ENCODE measurements at places on chromosomes 6 and 20. TPM values are rescaled to one million over a fixed set of nuclear protein-coding genes. Genes with fewer than 3 reads are reported as not detected.

DNA sequence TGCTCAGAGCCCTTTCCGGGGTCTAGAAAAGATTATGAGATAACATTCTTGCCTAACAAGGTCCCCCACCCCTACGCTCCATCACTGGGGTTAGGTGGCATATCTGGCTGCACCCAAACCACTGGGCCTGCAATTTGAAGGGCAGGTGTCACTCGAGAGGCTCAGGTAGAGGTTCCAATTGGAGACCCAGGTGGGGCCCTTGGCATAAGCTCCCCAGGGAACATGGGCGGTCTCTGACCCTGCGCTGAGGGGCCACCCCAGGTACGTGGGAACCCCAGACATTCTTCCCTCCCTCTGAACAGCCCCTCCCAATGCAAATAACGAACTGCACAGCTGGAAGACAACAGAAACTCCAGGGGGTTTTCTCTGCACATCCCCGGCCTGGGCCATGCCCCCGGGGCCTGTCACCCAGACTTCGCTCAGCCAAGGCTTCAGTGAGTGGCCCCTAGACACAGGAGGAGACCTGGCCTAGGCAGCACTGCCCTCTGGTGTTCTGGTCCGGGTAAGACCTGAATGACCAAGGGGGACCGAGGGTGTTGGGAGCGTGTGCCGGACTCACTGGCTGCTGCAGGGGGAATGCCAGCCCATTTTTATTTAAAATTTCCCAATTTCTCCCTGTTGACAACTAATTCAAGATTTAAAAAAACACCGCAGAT, 47.5 kb downstream of the DSTN start:
- DNase-seq = no peak
- peaks cover 4% of the 10 kb centered on the region for H3K4me1 ChIP-seq
- H3K27ac ChIP-seq = no peak overlapping the region
- no peaks in the 10 kb centered on the region for H3K27me3 ChIP-seq
- no peak overlapping the region for H3K4me3 ChIP-seq

- no peaks in the 10 kb centered on the region for H3K36me3 ChIP-seq
- peaks cover 4% of the 10 kb centered on the region for H3K4me1 ChIP-seq
- DNase-seq = no peak
- no peak overlapping the region for H3K27ac ChIP-seq
- no peaks in the 10 kb centered on the region for H3K27me3 ChIP-seq
- no peak overlapping the region for H3K4me3 ChIP-seq
Measured at GRCh38 chr6:79377047-79377446, 142.6 kb upstream of the HMGN3 start.

The ZBP1 gene
- 0.15 TPM for total RNA-seq

DNA sequence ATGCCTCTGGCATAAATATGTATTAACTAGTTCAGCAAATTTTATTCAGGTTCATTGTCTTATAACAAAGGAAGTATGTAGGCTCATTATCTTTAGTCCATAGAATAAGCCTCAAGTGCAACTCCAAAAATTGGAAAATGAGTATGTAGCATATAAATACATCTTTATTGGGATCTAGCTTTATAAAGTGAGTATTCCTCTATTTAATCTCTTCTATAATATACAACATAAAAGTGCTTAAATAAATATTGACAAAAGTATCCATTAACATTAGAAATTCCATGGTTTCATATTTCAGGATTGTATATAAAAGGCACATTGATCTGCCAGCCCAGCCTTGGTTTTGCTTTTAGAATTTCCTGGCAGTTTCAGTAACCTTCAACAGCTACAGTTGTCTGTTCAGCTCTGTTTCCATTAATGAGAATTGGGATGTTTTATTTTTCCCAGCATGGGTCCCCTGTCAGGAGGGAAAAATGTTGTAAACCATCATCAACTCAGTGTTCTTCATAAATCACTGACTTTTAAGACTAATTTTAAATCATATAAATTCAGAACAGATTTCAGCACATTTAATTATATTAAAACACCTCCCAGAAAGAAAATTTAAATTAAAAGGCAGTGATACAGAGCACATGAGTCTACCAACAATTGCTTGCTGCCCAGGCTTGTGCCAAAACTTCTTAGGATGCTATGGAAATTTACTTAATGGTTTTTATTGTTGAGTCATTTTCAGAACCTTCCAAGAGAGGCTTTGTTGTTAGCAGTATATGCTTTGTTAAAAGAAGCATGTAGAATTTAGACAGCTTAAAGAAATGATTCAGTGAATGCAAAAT, 119.7 kb downstream of the ADGRG6 start:
- no peak overlapping the region for H3K4me3 ChIP-seq
- H3K27ac ChIP-seq = no peak overlapping the region
- no peaks in the 10 kb centered on the region for H3K36me3 ChIP-seq
- no peaks in the 10 kb centered on the region for H3K4me1 ChIP-seq

DNA sequence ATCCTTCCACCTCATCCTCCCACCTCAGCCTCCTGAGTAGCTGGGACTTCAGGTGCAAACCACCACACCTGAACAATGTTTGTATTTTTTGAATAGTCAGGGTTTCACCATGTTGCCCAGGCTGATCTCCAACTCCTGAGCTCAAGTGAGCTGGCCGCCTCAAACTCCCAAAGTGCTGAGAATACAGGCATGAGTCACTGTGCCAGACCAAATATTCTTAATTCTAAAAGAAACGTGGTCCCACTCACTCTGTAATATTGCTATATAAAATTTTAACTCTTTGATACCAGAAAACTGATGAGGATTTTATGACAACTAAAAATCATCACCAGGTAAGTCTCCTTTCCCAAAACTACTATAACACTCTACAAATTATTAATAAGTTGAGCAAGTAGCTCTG, 716.8 kb upstream of the GJE1 start:
- H3K36me3 ChIP-seq = no peaks in the 10 kb centered on the region
- no peak for DNase-seq
- H3K27me3 ChIP-seq = peaks cover 5% of the 10 kb centered on the region
- no peaks in the 10 kb centered on the region for H3K4me1 ChIP-seq
- H3K4me3 ChIP-seq = no peak overlapping the region

The PROCR gene
- 0.78 TPM for total RNA-seq

The BPIFB2 gene
- total RNA-seq = not detected

DNA sequence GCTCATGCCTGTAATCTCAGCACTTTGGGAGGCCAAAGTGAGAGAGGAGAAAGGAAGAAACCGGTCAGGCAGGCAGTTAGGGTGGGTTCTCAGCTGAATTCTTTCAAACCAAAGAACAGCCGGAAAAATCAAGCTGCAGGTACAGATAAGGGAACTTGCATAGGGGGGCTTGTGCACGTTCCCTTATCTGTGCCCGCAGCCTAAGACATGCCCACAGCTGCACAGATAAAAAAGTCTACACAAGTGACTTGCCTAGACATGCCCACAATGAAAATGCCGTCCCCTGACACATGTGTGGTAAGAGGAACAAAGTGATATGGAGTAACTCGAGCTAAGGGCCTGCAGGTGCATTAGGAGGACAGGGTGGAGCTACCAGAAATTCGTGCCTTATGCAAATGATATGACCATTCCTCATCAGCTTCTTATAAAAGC, 175.8 kb upstream of the SALL4 start:
- H3K4me1 ChIP-seq = no peaks in the 10 kb centered on the region
- H3K36me3 ChIP-seq = no peaks in the 10 kb centered on the region
- no peak for DNase-seq
- H3K27ac ChIP-seq = no peak overlapping the region

Measured in activated T-helper 1 cell treated with anti-CD3 and anti-CD28 coated beads, Interleukin-12 subunit alpha, Interleukin-12 subunit beta, Interleukin-2, Interleukin-4 antibody, amounts not matched to agents 30 ng/mL and 10 ng/mL and 1 ng/mL, durations not matched to agents 14 hours and 24 hours and 36 hours (primary cell).